ENCODE measurements at places on chromosomes 7 and 10.

DNA sequence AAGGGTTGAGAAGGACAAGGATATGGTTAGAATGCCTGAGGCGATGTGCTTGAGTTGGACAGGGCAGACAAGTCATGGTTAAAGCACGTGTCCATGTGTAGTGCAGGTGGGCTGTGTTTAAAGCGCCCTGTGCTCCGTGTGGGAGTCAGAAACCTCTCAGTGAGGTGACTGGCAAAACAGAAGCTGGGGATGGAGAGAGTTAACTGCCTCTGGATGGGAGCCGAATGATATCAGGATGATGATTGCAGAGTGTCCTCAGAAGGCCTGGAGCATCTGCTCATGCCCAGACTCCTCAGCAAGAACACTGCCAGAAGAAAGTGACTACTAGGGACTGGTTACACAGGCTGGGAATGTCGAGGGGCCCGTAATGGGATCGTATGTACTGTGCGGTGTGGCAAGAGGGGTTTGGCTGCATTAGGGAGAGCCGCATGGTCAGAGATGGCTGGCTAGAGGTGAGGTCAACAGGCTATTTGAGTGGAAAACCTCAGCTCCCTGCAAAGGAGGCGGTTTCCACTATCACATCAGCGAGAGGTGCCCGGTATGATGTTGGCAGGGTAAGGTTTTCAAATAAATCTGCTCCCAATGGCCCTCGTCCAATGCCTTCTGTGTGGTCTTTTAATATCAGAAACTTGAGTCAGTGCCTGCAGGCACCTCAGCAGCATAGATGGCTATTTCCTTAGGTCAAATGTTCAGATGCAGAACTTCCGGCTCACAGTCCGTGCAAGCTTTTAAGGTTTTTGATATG, 26.1 kb upstream of the MRC1 start:
- DNase-seq = no peak

- no peak for DNase-seq
Observed at GRCh38 chr10:124003070-124003419, 90.4 kb downstream of the CHST15 start.

DNA sequence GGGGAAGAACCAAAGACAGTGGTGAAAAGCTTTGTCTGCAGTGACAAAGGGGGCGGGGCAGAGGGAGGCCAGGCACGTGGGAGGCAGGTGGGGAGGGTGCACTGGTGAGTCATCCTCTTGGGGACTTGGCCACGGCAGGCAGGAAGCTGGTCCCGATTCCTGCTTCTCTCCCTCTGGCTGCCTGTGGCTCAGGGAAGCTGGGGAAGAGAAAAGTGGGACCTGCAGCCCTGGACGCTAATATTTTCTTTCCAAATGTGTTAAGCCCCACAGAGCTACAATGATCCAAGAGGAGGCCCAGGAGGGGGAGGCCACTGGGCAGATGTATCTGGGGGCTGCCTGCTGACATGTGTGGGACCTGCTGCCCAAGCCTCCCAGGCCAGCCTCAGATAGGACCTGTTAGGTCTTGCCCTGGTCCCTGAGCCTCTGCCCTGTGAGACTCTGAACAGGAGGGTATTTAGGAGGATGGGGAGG, 231.8 kb downstream of the KCNMA1 start:
- no peak for DNase-seq

DNA sequence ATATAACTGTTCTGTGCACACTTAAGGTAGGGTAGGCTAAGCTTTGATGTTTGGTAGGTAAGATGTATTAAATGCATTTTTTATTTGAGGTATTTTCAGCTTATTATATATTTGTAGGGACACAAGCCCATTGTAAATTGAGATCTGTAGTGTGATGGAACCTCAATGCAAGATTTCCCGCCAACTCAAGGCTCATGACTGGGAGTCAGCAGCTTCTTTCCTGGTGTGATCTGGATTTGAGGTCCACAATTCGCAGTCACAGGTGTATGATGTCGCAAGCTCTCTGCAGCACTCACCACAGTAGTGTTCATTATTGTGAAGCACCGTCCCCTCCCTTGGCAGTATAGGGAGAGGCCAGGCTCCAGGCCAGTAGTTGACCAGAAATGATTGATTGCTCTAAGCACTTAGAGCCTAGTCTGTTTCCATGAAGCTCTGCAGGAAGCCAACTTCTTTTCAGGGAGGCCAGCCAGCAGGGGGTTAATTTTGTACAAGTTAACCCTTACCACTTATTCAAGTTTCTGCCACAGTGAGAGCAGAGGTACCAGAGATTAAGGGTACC, 54.9 kb downstream of the SEM1 start:
- peak; percentile 81 for DNase-seq

GRCh38 chr7:129923709-129924108, 29.1 kb downstream of the UBE2H start:
- DNase-seq = no peak

GRCh38 chr7:101109368-101109767, 17.5 kb upstream of the SERPINE1 start:
- no peak for DNase-seq

GRCh38 chr7:12358694-12359093, 45.0 kb downstream of the VWDE start:
- no peak for DNase-seq

GRCh38 chr10:88881922-88882645, 2.0 kb downstream of the STAMBPL1 start:
- no peak for DNase-seq

GRCh38 chr7:42932811-42933591, 825 bp downstream of the MRPL32 start:
- DNase-seq = no peak

DNA sequence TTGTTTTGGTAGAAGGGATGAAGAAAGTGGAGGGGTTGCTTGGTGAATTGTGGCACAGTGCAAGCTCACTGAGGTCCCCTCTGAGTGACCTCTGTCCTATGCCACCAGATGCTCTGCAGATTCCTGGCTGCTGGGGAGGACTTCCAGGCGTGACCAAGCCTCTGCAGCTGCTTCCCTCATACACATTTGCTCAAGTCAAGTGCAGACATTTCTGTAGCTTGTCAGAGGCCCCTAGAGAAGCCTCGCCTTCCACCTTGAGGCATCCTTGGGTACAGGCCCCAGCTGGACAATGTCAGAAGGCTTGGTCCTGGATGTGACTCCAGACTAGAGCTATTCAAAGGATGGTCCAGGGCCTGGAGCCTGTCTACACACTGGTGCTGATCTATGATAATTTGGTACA, 464.2 kb downstream of the PLXNA4 start:
- DNase-seq = no peak

- no peak for DNase-seq
Observed at GRCh38 chr7:47452715-47453092, 129.2 kb downstream of the TNS3 start.

GRCh38 chr10:23829556-23829955, 379.4 kb upstream of the KIAA1217 start:
- no peak for DNase-seq

- no peak for DNase-seq
Observed at GRCh38 chr7:30268586-30268985, 15.8 kb upstream of the ZNRF2 start.

GRCh38 chr7:113113912-113114311, 4.4 kb downstream of the SMIM30 start:
- DNase-seq = no peak

GRCh38 chr10:32413513-32413912, 32.4 kb upstream of the CCDC7 start:
- no peak for DNase-seq

GRCh38 chr10:57716884-57717283, 550.8 kb downstream of the IPMK start:
- DNase-seq = no peak

DNA sequence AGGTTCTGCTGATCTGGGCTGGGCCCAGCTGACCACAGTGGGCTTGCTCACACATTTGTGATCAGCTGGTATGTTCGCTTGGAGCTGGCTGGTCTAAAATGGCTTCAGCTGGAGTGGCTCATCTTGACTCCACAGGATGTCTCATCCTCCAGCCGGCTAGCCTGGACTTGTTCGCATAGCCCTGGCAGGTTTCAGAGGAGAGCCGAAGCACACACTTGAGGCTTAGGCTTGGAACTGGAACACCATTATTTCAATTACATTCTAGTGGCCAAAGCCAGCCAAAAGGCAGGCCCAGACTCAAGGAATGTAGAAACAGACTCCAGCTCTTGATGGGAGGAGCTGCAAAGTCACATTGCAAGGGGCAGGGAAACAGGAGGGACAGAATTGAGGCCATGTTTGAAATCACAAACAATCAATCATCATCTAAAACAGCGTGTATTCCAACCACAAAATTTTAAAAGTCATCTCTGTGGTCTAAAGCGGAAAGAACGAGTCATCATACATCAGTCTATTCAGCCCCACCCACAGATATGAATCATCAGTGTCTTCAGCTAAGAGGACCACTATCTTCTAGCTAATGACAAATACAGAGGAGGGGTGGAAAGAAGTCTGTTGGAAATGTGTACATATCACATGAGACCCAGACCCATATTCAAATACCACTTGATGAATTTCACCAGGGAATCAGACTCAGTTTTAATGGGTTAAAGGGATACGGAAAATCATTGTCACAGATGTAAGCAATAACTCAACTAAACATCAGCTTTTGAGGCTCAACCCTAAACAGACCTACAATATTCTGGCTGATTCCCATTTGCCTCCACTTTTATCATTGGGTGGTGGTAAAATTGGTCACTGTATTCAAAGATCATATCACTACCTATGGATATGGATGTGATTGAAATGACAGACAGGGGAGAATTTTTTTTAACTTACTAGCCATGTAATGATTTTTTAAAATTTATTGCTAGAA, 139.0 kb upstream of the MKLN1 start:
- DNase-seq = no peak

DNA sequence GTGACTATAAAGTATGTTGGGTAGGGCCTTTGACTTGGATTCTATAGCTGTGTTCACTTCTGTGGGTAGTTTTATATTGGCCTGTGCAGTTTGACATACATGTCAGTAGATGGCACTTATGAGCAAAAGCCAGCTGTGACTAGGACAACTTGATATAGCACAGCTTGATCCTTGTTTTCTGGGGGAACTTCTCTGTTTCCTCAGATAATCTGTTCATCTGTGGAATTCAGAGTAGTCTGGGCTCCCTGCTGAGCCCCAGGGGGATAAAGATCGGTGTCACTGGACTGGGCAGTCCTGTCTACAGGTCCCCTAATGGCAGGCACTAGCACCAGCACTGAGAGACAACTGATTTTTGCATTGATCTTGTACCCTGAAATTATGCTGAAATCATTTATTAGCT, 25.4 kb downstream of the CYP2C9 start:
- DNase-seq = no peak

- DNase-seq = no peak
Observed at GRCh38 chr7:46972205-46972604, 609.7 kb downstream of the TNS3 start.

GRCh38 chr10:9211228-9211627, 1156.7 kb downstream of the GATA3 start:
- no peak for DNase-seq

DNA sequence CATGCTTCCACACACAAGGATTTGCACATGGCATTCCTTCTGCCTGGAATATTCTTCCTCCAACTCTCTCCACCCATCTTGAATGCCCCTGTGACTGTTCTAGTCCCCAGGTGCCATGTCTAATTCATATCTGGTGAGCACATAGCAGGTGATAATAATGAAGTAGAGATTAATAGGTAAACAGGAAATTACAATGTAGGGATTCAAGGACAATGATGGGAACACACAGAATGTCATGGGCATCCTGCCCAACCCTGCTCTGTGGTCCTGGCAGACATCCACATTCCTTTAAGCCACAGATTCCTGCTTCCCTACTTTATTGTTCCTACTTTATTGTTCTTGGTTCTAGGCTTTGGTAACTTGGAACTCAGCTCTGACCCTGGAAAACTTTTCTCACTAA, 115.8 kb downstream of the THSD7A start:
- no peak for DNase-seq

- no peak for DNase-seq
Observed at GRCh38 chr10:127945948-127946711, 39.2 kb downstream of the PTPRE start.

- no peak for DNase-seq
Observed at GRCh38 chr7:43621729-43622448, 39.0 kb downstream of the STK17A start.

GRCh38 chr10:27558612-27559020, 54.5 kb downstream of the RAB18 start:
- DNase-seq = no peak

DNA sequence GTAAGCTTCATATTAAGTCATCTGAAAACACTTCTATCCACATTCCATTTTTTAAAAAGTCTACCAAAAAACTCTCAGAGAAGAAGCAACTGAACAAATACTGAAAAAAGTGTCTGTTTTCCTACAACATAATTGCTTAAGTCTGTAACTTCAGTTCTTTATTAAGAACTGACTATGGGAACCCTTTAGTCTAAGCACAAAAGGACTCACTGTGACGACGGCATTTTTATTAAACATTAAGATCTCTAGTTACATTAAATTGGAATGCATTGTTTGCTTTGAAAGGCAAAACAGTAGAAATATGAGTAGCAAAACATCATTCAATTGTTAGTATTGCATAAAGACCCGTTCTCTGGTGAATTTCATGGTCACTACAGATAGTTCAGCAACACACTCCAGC, 5.8 kb upstream of the FAM3C start:
- no peak for DNase-seq

GRCh38 chr10:89043052-89043451, 52.5 kb downstream of the FAS start:
- no peak for DNase-seq

- no peak for DNase-seq
Observed at GRCh38 chr7:1741751-1742554, 71.9 kb downstream of the ELFN1 start.

- DNase-seq = no peak
Observed at GRCh38 chr10:103514244-103514643, 20.7 kb downstream of the NEURL1 start.

- no peak for DNase-seq
Observed at GRCh38 chr10:11719496-11720259, 22.5 kb upstream of the ECHDC3 start.

DNA sequence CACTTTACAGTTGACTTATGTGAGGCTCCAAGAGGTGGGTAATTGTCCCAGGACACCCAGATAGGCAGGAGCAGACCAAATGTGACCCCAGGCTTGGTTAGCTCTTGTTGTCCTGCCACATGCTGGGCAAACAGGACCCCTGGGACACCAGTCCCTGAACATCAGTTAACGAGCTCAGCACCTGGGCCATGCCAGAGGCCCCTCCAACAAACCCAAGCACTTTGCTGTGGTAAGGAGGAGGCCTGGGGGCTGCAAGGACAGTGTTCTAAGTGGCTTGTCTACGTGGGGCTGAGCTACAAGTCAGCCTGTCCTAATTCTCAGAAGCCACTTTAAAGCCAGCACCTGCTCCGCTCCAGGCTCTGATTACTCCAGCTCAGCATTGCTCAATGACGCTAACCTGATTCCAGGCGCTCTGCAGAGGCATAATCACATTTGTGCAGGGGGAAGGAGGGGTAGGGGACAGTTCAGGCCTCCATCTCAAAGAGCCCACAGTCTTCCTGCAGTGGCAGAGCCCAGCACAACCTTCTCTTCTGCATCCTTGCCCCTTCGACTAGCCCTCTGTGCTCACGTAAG, 57.2 kb downstream of the DDC start:
- DNase-seq = no peak

DNA sequence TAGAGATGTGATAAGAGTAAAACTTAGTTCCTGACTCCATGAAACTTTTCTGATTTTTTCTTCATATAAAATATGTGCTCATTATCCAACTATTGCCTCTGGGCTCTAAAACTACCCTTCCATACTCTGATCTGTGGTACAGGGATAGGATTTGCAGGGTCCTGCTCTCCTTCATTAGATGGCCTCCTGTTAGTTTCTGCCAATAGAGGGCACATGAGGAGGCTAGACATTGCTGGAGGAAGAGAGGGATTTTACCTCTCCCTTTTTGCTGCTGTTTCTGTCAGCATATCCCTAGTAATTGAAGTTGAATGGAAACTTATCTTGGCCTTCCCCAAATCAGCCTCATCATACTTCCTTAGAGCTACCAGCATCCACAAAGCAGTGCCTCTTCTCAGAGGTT, 269.4 kb downstream of the NXPH1 start:
- DNase-seq = no peak

Measured in NCI-H1417 treated with DMSO at 0.1 percent for 48 hours (cell line).